ENCODE measurements at places on chromosomes 4 and X. TPM values are rescaled to one million over a fixed set of nuclear protein-coding genes. Genes with fewer than 3 reads are reported as not detected.

IGFBP7 gene
- 483 TPM for total RNA-seq

FDCSP gene
- total RNA-seq, result not detected

ACE2 gene
- total RNA-seq, result not detected

RAB39B gene
- total RNA-seq, result under 0.01 TPM

GIMD1 gene
- not detected for total RNA-seq

CXCL3 gene
- total RNA-seq, result 0.94 TPM

CDKL5 gene
- total RNA-seq, result 2.3 TPM

AFM gene
- total RNA-seq, result not detected

GPAT3 gene
- total RNA-seq, result 9.9 TPM

CACNA1F gene
- total RNA-seq, result not detected

CT45A3 gene
- total RNA-seq, result not detected

ARHGEF6 gene
- 4.8 TPM for total RNA-seq
